ENCODE measurements at places on chromosomes 2 and 18.
A peak's percentile ranks its signal among the peaks of the same experiment; 100 is the strongest.

DNA sequence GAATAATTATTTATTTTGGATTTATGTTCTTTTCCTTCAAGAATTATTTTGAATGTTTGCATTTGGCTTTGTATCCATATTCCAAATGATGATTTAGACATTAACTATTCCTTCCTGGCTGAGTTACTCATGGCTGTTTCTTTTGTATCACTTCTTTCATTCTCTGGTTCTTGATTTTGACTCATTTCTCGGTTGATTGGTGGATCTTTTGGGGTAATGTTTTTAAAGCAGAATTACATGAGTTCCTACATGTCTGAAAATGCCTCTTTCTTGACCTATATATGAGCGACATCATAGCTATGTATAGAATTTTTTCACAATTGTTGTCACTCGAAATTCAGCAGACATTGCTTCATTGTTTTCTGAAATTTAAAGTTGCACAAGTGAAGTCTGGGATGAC is 39.5 kb downstream of the CYP26B1 start:
- no peak for DNase-seq

DNA sequence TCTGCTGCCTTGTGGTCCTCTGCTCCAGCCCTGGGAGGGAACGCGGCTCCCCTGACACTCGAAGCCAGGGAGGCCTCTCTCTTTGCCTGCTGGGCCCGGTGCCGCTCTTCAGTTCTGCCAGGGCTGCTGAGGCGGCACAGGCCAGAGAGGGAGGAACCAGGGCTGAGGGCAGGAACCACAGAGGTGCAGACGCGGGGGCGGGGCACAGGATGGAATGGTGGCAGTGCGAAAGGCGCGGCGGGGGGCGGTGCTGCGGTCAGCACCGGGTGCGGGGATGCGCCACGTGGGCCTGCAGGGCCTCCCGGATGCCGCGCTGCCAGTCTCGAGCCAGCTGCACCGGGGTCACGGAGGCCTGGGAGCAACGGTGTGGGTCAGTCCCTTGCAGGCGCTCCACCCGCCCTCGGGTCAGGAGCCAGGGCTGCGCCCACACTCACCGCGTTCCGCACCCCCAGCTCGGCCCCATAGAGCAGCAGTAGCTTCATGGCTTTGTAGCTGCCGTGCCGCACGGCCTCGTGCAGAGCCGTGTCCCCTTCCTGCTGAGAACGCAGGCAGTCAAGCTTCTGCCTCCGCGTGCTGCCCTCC is 4.4 kb downstream of the ANKRD23 start:
- DNase-seq = no peak

- DNase-seq = no peak
These were observed 128.3 kb upstream of the SPATS2L start for GRCh38 chr2:200177971-200178911.

DNA sequence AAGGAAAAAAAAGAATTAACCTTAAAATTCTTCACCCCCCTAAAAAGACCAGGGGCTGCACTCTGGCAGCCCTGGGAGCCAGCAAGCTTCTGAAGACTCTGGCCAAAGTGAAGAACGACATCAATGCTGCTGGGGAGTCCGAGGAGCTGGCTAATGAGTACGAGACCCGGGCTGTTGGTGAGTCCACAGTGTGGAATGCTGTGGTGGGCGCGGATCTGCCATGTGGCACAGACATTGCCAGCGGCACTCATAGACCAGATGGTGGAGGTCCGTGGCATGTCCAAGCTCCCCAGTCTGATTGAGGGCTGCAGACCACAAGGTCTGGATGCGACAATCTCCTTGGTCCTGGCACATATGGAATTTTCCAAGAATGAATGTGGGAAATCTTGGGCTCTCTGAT is 47.4 kb downstream of the TRPM8 start:
- DNase-seq = no peak

DNA sequence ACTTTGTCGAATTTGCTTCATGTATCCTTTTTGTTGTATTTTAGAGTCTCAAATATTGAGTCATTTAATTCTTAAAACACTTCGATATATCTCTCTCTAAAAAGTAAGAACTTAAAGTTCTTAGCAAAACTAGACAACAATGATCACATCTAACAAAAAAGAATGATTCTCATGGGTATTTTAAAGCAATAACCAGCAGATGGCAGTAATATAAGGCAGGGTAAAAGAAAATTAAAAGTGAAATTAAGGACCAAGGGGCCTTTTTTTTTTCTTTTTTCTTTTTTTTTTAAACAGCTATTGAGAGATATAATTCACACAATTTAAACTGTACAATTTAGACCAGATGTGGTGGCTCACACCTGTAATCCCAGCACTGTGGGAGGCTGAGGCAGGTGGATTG is 9.9 kb upstream of the AOX1 start:
- no peak for DNase-seq

- no peak for DNase-seq
These were observed 253.3 kb upstream of the TCF4 start for GRCh38 chr18:55841314-55841713.

GRCh38 chr2:72138921-72139381 is 8.7 kb downstream of the CYP26B1 start:
- peak; percentile 9 for DNase-seq

- no peak for DNase-seq
These were observed 38.7 kb downstream of the SCG2 start for GRCh38 chr2:223563462-223563861.

- DNase-seq = no peak
These were observed 564.7 kb upstream of the PIK3C3 start for GRCh38 chr18:41390309-41390708.

GRCh38 chr18:390741-391478 is 109.6 kb downstream of the COLEC12 start:
- DNase-seq = no peak

GRCh38 chr2:126788113-126788512 is 110.6 kb upstream of the TEX51 start:
- no peak for DNase-seq

DNA sequence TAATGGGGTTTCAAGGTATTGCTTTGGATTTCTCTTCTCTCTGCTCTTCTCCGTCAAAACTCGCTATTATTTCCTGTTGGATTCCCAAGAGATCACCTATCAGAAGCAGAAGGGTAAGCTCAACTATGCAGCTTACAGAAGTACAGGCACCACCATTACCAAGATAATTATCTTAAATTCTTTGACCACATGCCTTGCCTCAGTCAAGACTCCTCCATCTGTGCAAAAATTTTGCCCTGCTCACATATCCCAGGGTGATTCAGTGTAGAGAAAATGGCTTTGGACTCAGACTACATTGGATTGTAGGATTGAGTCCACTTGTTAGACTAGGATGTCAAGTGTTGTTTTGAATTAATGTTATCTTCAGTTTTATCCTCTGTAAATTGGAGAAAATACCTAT is 698.7 kb downstream of the TDRD15 start:
- DNase-seq = peak; percentile 26

DNA sequence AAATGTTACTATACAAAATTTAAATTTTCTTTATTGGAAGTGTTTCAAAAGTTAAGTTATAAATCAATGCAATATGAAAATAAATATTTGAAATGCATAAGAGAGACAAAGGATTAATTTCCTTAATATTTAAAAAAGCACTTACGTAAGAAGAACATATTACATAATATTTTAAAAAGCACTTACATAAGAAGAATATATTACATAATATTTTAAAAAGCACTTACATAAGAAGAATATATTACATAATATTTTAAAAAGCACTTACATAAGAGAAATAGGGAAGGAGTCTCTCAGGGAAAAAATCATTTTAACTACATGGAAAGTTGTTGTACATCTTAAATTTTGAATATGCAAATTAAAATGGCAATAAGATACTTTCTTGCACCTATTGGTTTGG is 17.4 kb upstream of the B4GALT6 start:
- no peak for DNase-seq

- no peak for DNase-seq
These were observed 503 bp downstream of the ZNF513 start for GRCh38 chr2:27379836-27380625.

GRCh38 chr18:50696436-50696835 is 123.4 kb downstream of the MRO start:
- DNase-seq = no peak

GRCh38 chr18:35716169-35716831 is 134.8 kb downstream of the GALNT1 start:
- DNase-seq = no peak

DNA sequence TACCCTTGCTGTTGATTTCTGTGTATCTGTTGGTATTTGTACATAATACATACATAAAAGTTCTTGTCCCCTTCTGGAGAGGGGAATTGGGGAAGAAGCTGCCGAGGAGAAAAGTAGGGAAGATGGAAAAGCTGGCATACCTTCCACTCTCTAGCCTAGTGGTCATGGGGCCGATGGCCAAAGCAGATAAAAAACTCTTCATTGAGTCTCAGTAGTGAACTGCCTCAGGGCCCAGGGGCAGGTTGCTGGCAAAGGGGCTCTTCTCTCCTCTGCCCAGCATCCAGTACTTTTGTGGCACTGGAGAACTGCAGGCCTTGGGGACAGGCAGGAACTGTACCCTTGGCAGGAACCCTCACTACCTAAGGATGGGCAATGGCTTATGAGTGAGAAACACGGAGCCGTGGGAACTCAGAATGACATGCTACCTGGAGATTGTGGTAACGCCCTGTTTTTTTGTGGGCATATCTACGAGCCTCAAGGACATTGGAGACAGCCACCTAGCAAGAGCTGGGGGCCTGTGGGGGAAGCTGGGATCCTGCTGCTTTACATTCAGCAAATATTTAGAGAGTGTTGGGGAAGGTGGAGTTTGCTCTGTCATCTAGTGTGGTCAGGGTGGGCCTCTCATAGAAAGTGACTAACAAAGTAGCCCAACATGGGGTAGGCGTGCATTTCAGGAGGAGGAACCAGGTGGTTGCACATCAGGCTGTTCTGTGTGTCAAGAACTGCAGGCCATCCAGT is 22.6 kb upstream of the ITGB6 start:
- DNase-seq = no peak
